GM23248 (cell line): ENCODE measurements at places on chromosomes 3 and 15. TPM values are rescaled to one million over a fixed set of nuclear protein-coding genes. Genes with fewer than 3 reads are reported as not detected.

DNA sequence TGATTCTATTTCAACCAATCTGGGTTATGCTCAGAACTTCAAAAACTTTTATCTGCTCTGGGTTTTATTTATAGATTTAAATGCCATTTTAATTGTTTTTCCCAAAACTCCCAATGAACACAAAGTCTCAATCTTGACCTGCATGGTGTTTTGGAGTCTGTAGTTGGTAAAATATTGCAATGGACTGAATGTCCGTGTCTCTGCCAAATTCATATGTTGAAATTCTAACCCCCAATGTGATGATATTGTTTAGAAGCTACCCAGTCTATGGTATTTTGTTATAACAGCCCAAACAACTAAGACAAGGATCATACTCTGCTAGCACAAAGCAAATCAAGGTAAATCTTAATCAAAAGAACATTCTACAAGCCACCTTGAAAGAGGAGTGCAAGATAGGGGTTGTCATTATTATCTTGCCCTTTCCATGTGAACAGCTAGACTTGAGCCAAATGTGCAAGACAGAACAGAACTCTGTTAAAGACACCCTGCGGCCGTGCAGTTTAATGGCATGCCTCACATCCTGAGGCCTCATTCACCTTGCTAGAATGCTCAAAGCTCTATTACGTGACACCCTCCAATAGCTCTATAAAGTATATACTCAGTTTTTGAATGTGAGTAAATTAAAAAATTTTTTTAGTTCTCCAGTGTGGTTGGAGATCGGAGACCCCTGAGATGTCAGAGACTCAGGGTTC, 7.5 kb downstream of the EOGT start:
- no peak for DNase-seq
- H3K4me1 ChIP-seq = peaks cover 24% of the 10 kb centered on the region

DNA sequence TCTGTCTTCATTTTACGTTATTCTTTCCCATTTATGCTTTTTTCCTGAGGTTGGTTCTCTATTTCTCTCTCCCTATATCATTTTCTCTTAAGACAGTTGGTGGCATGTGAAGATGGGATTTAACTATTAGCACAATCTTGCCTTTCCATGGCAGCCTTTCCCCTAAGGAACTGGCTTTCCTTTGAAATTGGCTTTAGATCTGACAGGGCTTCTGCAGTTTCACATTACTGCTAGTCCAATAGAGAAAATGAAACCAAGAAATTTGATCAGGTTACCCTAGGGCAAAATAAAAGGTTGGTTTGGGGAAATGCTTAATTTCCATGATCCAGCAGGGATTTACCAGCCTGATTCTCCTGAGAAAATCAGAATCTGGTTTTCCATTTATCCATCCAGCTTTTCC, 22.7 kb upstream of the CHL1 start:
- H3K36me3 ChIP-seq = no peaks in the 10 kb centered on the region
- DNase-seq = no peak
- no peaks in the 10 kb centered on the region for H3K27me3 ChIP-seq
- H3K4me3 ChIP-seq = no peak overlapping the region
- H3K27ac ChIP-seq = no peak overlapping the region
- no peaks in the 10 kb centered on the region for H3K4me1 ChIP-seq

- H3K36me3 ChIP-seq = peaks cover 25% of the 10 kb centered on the region
- H3K27me3 ChIP-seq = no peaks in the 10 kb centered on the region
- H3K4me1 ChIP-seq = no peaks in the 10 kb centered on the region
- no peak for DNase-seq
Measured at GRCh38 chr3:100329800-100330489, 4.6 kb upstream of the NIT2 start.

- no peak overlapping the region for H3K4me3 ChIP-seq
- no peaks in the 10 kb centered on the region for H3K27me3 ChIP-seq
- DNase-seq = no peak
- no peaks in the 10 kb centered on the region for H3K36me3 ChIP-seq
- no peak overlapping the region for H3K27ac ChIP-seq
Measured at GRCh38 chr3:187802928-187803259, 57.6 kb upstream of the BCL6 start.

DNA sequence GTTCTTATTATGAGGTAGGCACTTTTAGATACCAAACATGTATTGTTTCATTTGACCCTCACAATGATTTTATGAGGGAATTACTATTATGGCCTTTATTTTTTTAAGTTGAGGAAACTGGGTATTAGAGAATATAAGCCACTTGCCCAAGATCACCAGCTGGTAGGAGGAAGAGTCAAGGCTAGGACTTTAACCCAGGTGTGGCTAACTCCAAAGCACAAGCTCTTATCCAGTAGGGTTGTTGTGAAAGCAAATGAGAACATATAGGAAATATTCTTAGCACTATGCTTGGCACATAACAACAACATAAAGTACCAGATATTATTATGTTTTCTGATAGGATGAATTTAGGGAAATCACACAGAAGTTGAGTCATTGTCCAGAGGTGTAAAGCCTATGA, 7.9 kb downstream of the BTLA start:
- H3K4me1 ChIP-seq = no peaks in the 10 kb centered on the region
- no peaks in the 10 kb centered on the region for H3K36me3 ChIP-seq
- no peak for DNase-seq
- no peak overlapping the region for H3K4me3 ChIP-seq
- no peak overlapping the region for H3K27ac ChIP-seq

- no peaks in the 10 kb centered on the region for H3K27me3 ChIP-seq
- DNase-seq = no peak
Measured at GRCh38 chr3:152356870-152357276, 88.1 kb downstream of the MBNL1 start.

GRCh38 chr15:39108021-39108420, 472.9 kb upstream of the THBS1 start:
- H3K4me3 ChIP-seq = no peak overlapping the region
- no peak overlapping the region for H3K27ac ChIP-seq
- no peaks in the 10 kb centered on the region for H3K27me3 ChIP-seq
- peaks cover 2% of the 10 kb centered on the region; the same call in 1 of the 2 replicates for H3K36me3 ChIP-seq
- peaks cover 24% of the 10 kb centered on the region for H3K4me1 ChIP-seq

DNA sequence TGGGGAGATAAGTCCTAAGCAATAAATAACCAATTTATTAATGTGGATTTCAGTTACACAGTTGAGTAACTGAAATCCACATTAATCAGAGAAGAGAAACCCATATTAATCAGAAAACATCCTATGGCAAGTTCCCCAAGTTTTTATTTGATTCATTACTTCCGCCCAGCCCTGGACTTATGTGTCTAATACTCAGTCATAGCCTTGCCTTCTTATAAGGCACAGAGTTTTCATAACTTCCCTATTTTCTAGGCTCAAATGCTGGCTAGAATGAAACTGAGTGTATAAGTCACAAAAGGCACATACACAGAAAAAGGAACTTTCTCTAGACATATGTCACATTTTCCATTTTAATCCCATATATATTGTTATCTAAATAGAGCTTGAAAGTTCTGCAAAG, 28.8 kb downstream of the CD47 start:
- peaks cover 36% of the 10 kb centered on the region for H3K36me3 ChIP-seq
- no peaks in the 10 kb centered on the region for H3K27me3 ChIP-seq
- no peak overlapping the region for H3K27ac ChIP-seq
- no peaks in the 10 kb centered on the region for H3K4me1 ChIP-seq
- no peak for DNase-seq
- H3K4me3 ChIP-seq = no peak overlapping the region

GRCh38 chr15:72538931-72539330, 64.8 kb downstream of the ARIH1 start:
- no peak overlapping the region for H3K27ac ChIP-seq
- no peak overlapping the region for H3K4me3 ChIP-seq
- no peak for DNase-seq
- 0 out of 2 replicates have a peak, but pooled peaks cover 7% of the 10 kb centered on the region for H3K4me1 ChIP-seq
- peaks cover 6% of the 10 kb centered on the region for H3K36me3 ChIP-seq
- H3K27me3 ChIP-seq = no peaks in the 10 kb centered on the region

The NEK10 gene
- total RNA-seq = 7.6 and 9.5 TPM in 2 replicates

DNA sequence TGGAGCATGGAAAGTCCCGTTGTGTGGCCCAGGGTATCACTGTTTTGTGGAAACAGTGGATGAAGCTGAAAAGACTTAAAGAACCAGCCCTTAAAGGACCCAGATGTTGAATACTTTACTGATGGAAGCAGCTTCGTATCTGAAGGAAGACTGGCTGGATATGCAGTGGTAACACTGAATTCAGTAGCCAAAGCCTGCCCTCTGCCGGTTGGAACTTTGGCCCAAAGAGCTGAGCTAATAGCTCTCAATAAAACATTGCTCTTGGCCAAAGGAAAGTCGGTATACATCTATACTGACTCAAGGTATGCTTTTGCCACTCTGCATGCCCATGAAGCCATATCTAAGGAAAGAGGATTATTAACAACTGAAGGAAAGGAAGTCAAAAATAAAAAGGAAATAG, 885.4 kb downstream of the PDCD6IP start:
- no peak overlapping the region for H3K4me3 ChIP-seq
- peak; percentile 68 for DNase-seq
- H3K27ac ChIP-seq = no peak overlapping the region
- H3K4me1 ChIP-seq = no peaks in the 10 kb centered on the region
- H3K27me3 ChIP-seq = no peaks in the 10 kb centered on the region

DNA sequence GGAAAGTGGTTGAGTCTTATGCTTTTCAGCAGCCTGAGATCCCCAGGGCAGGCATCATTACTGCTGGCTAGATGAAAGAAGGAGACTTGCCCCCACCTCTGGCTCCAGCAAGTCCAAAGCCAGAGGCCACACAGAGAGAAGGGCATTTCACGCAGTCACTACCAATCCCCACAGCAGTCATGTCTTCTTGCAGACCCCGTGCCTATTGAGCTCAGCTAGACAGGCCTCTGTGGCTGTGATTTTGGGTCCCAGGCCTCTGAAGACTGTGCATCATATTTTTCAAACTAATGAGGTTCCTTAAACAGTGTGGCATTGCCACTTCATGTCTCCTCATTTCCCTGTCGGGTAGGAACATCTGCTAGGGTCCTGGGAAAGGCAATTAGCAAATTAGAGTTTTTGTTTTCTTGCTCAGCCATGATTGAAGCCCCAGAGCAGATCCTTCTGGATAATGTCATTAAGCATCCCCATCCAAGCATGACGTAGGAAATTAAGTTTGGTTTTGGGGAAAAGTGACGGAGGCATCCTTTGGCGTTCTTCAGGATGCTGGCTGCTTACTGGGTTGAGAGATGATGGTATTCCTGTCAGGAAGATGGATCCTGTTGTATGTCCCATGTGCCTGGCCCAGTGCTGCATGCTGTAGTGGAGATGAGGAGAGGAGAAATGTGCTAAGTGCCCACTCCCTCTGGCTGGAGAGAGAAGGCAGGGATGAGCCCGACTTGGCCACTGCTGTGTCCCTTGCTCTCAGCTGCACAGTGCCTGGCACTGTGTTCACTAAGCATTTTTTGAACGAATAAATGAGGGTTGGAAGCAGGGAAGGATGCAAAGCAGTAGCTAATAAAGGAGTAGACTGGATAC, 7.0 kb downstream of the SPSB4 start:
- no peak overlapping the region for H3K27ac ChIP-seq
- no peak for DNase-seq
- H3K4me1 ChIP-seq = no peaks in the 10 kb centered on the region
- H3K4me3 ChIP-seq = no peak overlapping the region

DNA sequence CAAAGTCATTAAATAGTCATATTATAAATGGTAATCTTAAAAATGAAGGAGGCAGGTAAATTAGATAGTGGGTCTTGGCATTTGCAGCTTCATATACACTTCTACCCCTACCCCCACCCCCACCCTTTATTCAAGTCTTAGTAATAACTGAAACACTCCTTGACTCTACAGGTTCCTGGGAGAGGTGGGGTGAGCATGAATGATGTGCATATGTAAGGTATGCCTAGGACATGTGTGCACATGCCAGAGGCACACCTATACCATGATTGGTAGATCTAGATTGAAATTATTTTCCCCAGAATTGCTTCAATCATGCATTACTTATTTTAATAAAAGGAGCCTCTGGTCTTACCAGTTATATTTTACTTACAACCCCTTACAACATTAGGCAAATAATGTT, 40.1 kb upstream of the PDCD6IP start:
- H3K27me3 ChIP-seq = no peaks in the 10 kb centered on the region
- no peak overlapping the region for H3K27ac ChIP-seq
- no peak for DNase-seq
- H3K4me3 ChIP-seq = no peak overlapping the region
- H3K4me1 ChIP-seq = no peaks in the 10 kb centered on the region

- peak; percentile 46 for DNase-seq
- H3K4me3 ChIP-seq = peak overlapping the region; percentile 99
- no peaks in the 10 kb centered on the region for H3K27me3 ChIP-seq
- H3K4me1 ChIP-seq = peaks cover 35% of the 10 kb centered on the region
- peaks cover 47% of the 10 kb centered on the region for H3K36me3 ChIP-seq
Measured at GRCh38 chr15:49423901-49424550, 984 bp downstream of the FGF7 start.

DNA sequence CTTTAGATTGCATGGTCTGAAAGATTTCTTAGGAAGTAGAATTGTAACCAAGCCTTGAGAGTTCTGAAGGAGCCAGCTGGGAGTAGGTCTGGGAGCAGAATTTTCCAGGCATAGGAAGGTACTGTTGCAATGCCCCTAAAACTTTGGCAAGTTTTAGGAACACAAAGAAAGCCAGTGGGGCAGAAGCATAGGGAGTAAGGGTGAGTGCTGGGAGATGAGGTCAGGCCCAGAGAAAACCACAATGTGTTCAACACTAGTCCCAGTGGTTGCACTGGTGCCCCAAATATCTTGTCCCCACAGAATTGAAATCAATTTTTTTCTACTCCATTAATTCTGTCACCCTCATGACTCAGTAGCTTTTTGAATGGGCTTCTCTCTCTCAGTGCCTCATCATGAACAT, 120.7 kb upstream of the GALNT15 start:
- no peaks in the 10 kb centered on the region for H3K27me3 ChIP-seq
- H3K27ac ChIP-seq = peak overlapping the region; percentile 17; the same call in 1 of the 2 replicates
- DNase-seq = peak; percentile 22

- H3K4me3 ChIP-seq = no peak overlapping the region
- H3K36me3 ChIP-seq = no peaks in the 10 kb centered on the region
- 0 out of 2 replicates have a peak, but pooled peaks cover 5% of the 10 kb centered on the region for H3K27me3 ChIP-seq
Measured at GRCh38 chr15:91289324-91289723, 189.3 kb downstream of the SV2B start.
